Osteocyte (in vitro differentiated cells): ENCODE measurements at places on chromosomes 12 and 14.

- DNase-seq, result no peak
Observed at GRCh38 chr14:64927031-64927430, 12.8 kb downstream of the CHURC1 start.

- DNase-seq, result no peak
Observed at GRCh38 chr12:93098077-93098476, 169.0 kb upstream of the EEA1 start.

GRCh38 chr12:13465635-13466034, 269.1 kb downstream of the EMP1 start:
- DNase-seq, result no peak

DNA sequence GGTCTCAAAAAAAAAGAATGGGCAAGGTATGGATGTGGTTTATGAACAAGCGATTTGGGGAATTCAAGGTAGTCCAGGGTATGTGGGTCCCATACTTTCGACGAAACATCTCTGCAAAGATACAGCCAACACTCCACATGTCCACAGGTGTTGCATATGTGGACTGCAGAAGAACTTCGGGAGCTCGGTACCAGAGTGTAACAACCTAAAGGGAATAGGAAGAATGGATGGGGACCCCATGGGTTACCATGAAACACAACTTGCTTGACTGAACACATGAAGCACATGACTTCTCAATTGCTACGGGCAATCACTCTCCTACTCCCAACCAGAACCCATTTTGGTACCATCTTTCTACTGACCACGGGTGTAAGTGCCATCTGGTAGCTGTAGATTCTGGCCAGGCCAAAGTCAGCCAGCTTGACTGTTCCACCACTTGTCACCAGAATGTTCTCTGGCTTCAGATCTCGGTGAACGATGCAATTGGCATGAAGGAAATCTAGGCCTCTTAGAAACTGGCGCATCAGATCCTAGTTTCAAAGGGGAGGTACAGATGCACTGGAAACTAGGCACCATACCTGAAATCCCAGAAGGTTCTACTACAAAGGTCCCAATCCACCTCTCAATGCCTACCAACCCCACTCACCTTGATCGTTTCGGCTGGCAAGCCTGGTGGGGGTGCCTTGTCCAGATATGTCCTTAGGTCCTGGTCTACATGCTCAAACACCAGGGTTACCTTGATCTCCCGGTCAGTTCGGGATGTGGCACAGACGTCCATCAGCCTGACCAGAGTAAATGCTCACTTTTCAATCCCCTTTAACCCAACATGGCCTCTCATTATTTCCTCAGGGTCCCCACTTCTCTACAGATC, 1.3 kb downstream of the CDK4 start:
- no peak for DNase-seq

DNA sequence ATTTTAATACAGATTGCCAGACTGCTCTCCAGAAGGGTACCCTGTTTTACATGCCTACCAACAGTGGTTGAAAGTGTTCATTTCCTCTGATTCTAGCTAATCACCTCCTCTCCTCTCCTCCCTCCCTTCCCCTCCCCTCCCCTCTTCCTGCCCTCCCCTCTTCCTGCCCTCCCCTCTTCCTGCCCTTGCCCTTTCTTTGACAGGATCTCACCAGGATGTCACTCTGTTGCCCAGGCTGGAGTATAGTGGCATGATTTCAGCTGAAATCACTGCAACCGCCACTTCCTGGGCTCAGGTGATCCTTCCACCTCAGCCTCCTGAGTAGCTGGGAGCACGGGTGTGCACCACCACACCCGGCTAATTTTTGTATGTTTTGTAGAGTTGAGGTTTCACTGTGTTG, 24.7 kb downstream of the APAF1 start:
- no peak for DNase-seq

GRCh38 chr12:56808954-56809353, 45.8 kb downstream of the HSD17B6 start:
- DNase-seq, result no peak

DNA sequence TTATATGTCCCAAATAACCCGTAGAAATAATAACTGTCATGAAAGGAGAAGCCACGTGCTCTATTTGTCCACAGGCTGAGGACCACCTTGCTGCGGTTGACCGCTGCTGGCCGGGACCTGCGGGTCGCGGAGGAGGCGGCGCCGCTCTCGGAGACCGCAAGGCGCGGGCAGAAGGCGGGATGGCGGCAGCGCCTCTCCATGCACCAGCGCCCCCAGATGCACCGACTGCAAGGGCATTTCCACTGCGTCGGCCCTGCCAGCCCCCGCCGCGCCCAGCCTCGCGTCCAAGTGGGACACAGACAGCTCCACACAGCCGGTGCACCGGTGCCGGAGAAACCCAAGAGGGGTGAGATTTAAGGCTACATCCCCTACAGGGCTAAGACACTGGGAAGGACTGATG, 21.0 kb downstream of the RPGRIP1 start:
- DNase-seq, result no peak

- DNase-seq, result no peak
Observed at GRCh38 chr14:95217391-95217900, 60.1 kb upstream of the DICER1 start.

DNA sequence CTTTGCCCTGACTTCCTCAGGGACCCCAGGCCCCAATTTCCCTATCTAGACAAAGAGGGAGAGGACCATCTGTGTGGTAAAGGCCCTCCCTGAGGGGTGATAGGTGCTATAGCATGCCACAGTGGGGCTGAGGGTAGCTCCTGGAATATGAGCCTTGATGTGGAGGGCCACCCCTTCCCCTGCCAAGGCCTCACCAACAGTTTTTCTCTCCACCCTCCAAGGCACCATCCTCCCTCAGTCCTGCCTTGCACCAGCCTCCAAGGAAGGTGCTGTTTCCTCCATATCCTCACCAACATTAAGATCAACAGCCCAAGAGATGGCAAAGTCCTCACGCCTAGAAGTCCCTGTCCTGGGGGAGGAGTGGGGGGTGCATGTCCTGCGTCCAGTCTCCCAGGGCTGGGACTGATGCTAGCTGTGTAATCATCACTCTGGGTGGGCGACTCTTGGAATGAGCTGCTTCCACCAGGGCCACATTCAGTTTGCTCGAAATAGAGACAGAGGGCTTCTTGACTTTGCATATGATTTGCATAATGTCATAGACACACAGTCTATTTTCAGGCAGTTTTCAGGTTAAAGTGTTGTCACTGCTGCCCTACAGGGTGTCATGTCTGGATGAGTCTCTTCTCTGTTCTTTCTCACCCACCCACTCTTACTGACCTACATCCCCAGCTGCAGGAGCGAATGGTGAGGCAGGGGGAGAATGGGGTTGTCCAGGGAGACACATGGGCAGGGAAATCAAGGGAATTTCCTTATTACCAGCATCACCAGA, 17.4 kb downstream of the ACVRL1 start:
- no peak for DNase-seq

- no peak for DNase-seq
Observed at GRCh38 chr12:69903548-69903947, 78.5 kb downstream of the MYRFL start.

GRCh38 chr12:124557518-124558223, 9.7 kb downstream of the NCOR2 start:
- DNase-seq, result no peak

DNA sequence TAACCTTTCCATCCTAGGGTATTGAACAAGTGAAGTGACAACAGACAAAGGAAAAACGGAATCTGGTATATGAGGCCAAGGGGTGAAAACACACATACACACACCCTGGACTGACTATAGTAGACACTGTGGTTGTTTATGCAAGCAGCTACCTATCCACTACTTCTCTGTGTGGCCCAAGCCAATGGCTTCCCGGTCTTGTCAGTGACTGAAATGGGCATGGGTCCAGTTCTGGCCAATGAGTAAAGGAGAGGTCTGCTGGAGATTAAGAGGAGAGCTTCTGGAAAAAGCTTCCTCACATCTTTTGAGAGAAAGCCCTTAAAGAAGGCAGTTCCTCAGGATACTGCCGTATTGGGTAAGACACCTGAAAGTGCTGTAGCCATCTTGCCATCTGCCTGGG, 19.3 kb downstream of the MBIP start:
- no peak for DNase-seq
